H1 (cell line): ENCODE measurements at places on chromosomes 2 and 18. TPM values are rescaled to one million over a fixed set of nuclear protein-coding genes. Genes with fewer than 3 reads are reported as not detected.

HOXD13 gene
- total RNA-seq = not detected in 2 replicates

EHBP1 gene
- 59.6 and 64.1 TPM in 2 replicates for total RNA-seq

PLGLB1 gene
- total RNA-seq = 0.54 TPM in 1 of 2 replicates, not detected in the other

CNGA3 gene
- total RNA-seq = not detected in 2 replicates

AGXT gene
- total RNA-seq = not detected in 2 replicates

MALL gene
- total RNA-seq = 3.6 and 3.9 TPM in 2 replicates

DSEL gene
- total RNA-seq = 20.6 and 22.8 TPM in 2 replicates

RPRM gene
- 16.2 and 16.3 TPM in 2 replicates for total RNA-seq

SKA1 gene
- total RNA-seq = 18.9 and 22.9 TPM in 2 replicates
